ENCODE measurements at places on chromosomes 12 and 14.

DNA sequence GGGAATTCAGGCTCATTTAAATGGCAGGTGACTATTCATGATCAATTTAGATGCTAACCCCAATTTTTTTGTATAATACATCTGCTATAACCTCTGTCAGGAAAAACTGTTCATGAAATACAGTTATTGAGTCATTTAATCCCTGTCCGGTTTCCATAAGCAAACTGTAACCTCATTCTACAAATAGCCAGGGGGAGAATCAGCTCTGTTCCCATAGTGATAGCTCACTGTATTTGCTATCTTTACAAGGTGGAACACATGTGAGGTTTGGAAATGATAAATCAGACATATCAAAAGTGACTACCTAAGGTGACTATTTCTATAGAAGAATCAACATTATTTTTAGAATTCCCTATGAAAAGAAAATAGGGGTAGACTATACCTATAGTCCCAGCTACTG lies 38.6 kb upstream of the VPS33A start:
- H3K4me1 ChIP-seq = no peaks in the 10 kb centered on the region
- H3K36me3 ChIP-seq = peaks cover 34% of the 10 kb centered on the region
- no peak for DNase-seq
- H3K27ac ChIP-seq = no peak overlapping the region

DNA sequence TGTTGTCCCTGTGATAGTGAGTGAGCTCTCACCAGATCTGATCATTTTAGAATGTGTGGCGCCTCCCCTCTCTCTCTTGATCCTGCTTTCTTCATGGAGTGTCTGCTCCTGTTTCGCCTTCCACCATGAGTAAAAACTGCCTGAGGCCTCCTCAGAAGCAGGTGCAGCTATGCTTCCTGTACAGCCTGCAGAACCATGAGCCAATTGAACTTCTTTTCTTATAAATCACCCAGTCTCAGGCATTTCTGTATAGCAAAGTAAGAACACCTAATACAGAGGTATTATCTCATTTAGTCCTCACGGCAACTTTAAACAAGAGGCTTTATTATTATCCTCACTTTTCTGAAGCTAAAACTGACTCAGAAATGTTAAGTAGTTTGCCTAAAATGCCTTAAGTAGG lies 81.3 kb upstream of the BTG1 start:
- no peaks in the 10 kb centered on the region for H3K4me1 ChIP-seq
- H3K27me3 ChIP-seq = no peaks in the 10 kb centered on the region
- no peak overlapping the region for H3K4me3 ChIP-seq

GRCh38 chr12:14810953-14811483 lies 3.0 kb downstream of the SMCO3 start:
- no peaks in the 10 kb centered on the region for H3K4me1 ChIP-seq
- H3K4me3 ChIP-seq = no peak overlapping the region
- H3K27ac ChIP-seq = no peak overlapping the region
- no peak for DNase-seq

DNA sequence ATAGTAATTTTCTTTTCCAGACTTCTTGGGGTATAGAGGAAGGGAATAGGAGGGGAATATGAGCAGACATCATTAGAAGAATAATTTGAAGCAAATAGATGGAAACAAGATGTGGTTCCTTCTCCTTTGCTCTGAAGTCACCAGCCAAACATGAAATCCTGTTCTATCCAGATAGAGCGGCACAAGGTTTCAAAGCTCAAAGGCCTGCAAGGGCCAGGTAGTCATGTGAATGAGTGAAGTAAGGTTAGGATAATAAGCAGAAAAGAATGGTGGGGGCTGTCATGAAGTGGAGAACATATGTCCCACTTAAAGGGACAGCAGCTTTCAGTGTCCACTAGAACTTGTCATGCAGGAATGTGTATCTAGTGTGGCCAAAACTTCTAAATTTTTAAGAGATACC lies 2.5 kb upstream of the IKZF4 start:
- peaks cover 13% of the 10 kb centered on the region for H3K4me1 ChIP-seq
- no peak for DNase-seq
- no peaks in the 10 kb centered on the region for H3K36me3 ChIP-seq
- no peaks in the 10 kb centered on the region for H3K27me3 ChIP-seq
- H3K4me3 ChIP-seq = no peak overlapping the region

- DNase-seq = peak; percentile 89
- no peaks in the 10 kb centered on the region for H3K27me3 ChIP-seq
- no peak overlapping the region for H3K27ac ChIP-seq
- no peaks in the 10 kb centered on the region for H3K36me3 ChIP-seq
- no peaks in the 10 kb centered on the region for H3K4me1 ChIP-seq
- no peak overlapping the region for H3K4me3 ChIP-seq
Observed at GRCh38 chr14:106417224-106418049, 891.1 kb downstream of the TMEM121 start.

GRCh38 chr12:68611094-68611805 lies 551 bp downstream of the RAP1B start:
- peak overlapping the region; percentile 92 for H3K27ac ChIP-seq
- no peaks in the 10 kb centered on the region for H3K27me3 ChIP-seq
- H3K36me3 ChIP-seq = peaks cover 2% of the 10 kb centered on the region
- H3K4me3 ChIP-seq = peak overlapping the region; percentile 97

GRCh38 chr12:21499765-21500164 lies 1.7 kb downstream of the RECQL start:
- H3K27me3 ChIP-seq = no peaks in the 10 kb centered on the region
- no peak for DNase-seq
- peaks cover 42% of the 10 kb centered on the region for H3K36me3 ChIP-seq
- no peak overlapping the region for H3K4me3 ChIP-seq
- peaks cover 22% of the 10 kb centered on the region for H3K4me1 ChIP-seq

- DNase-seq = peak; percentile 42
- H3K4me1 ChIP-seq = peaks cover 16% of the 10 kb centered on the region
- H3K36me3 ChIP-seq = no peaks in the 10 kb centered on the region
- H3K27me3 ChIP-seq = peaks cover 5% of the 10 kb centered on the region
- H3K27ac ChIP-seq = peak within 1 kb of the TSS; percentile 66
- peak within 1 kb of the TSS; percentile 90 for H3K4me3 ChIP-seq
Observed at GRCh38 chr14:61281186-61281947, at the start of gene TMEM30B. Gene TMEM30B, minus strand, starts transcription at chr14:61281338. Its CDS starts 191 bp downstream, at chr14:61281147.

- no peak overlapping the region for H3K4me3 ChIP-seq
- H3K27me3 ChIP-seq = no peaks in the 10 kb centered on the region
- no peaks in the 10 kb centered on the region for H3K4me1 ChIP-seq
- no peaks in the 10 kb centered on the region for H3K36me3 ChIP-seq
Observed at GRCh38 chr12:25985316-25986175, 27.1 kb downstream of the RASSF8 start.

GRCh38 chr12:52487211-52487610 lies 5.8 kb downstream of the KRT6A start:
- H3K27ac ChIP-seq = no peak overlapping the region
- H3K36me3 ChIP-seq = no peaks in the 10 kb centered on the region
- DNase-seq = no peak
- no peaks in the 10 kb centered on the region for H3K4me1 ChIP-seq

DNA sequence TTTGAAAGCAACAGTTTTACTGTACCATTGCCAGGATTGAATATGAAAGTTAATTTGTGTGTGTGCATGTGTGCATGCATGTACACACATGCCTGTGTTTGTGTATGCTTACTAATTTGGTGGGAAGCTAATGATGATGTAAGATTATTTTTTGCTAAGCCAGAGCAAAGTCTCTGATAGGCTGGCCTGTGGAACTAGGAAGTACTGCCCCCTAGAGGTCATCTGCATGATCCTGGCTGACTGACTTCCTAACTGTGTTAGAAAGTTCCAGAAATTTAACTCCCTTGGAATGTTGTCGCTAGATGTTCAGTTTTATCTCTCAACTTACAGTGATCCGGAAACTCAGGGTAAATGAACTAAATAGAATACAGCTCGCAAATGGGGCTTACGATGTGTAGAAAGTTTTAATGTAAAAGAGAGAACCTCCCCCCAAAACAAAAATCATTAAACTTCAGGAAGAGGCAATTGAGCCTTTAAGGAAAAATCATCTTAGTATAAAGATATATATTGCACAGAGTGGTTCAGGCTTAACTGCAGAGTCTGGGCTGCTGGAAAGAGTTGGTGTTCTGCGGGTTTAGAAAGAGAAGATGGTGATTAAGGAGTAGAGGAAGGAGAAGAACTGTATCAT lies 34.3 kb upstream of the SLC38A1 start:
- no peak overlapping the region for H3K4me3 ChIP-seq
- H3K27me3 ChIP-seq = no peaks in the 10 kb centered on the region
- H3K36me3 ChIP-seq = no peaks in the 10 kb centered on the region
- H3K4me1 ChIP-seq = no peaks in the 10 kb centered on the region
- H3K27ac ChIP-seq = no peak overlapping the region

DNA sequence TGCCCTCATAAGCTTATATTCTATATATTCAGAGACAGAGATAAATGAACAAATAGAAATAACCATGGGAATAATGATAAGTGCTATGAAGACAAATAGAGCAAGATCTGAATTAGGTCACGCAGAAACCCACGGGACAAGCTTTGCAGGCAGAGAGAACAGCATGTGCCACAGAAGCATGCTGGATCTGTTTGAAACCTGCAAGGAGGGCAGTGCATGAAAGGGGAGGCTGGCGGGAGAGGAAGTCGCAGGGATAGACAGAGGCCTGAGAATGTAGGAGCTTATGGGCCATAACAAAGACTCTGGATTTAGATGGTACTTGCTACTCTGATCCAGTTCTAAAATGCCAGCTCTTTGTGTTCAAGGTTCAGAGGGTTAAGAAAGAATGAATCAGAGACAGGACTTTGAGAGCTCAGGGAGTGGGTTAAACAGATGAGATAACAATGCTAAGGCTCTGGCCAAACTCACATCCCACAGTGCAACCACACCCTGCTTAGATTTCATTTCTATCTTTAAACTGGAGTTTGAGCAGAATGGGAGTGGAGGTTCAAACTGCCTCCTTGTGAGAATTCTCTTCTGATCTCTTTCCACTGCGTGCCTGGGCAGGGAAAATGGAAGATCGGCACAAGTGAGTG lies 49.2 kb upstream of the PPP1R12A start:
- H3K27ac ChIP-seq = no peak overlapping the region
- no peaks in the 10 kb centered on the region for H3K27me3 ChIP-seq
- no peak overlapping the region for H3K4me3 ChIP-seq
- H3K36me3 ChIP-seq = no peaks in the 10 kb centered on the region

- H3K36me3 ChIP-seq = no peaks in the 10 kb centered on the region
- H3K27ac ChIP-seq = no peak overlapping the region
- DNase-seq = no peak
- no peaks in the 10 kb centered on the region for H3K4me1 ChIP-seq
Observed at GRCh38 chr12:120614848-120615247, 25.6 kb upstream of the CABP1 start.

- H3K4me3 ChIP-seq = peak overlapping the region; percentile 78
- peaks cover 33% of the 10 kb centered on the region for H3K4me1 ChIP-seq
- H3K27me3 ChIP-seq = no peaks in the 10 kb centered on the region
- DNase-seq = no peak
Observed at GRCh38 chr12:108515916-108516315, 839 bp downstream of the FICD start.

DNA sequence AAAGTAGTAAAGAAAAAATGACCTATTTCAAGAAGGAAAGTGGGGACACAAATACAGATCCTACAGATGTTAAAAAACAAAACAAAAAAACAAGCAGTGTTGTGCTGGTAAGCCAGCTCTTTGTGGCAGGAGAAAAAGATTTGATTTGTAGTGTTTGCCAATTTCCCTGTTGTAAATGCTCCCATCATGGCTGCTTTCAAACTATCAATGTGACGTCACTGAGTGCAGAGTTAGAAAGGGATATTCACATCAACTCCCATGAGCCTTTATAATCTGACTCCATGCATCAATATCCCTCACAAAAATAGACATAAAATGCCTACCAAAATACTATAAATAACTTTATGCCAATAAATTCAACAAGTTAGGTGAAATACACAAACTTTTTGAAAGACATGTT lies 32.2 kb upstream of the BCL11B start:
- peaks cover 2% of the 10 kb centered on the region for H3K27me3 ChIP-seq
- H3K36me3 ChIP-seq = no peaks in the 10 kb centered on the region

DNA sequence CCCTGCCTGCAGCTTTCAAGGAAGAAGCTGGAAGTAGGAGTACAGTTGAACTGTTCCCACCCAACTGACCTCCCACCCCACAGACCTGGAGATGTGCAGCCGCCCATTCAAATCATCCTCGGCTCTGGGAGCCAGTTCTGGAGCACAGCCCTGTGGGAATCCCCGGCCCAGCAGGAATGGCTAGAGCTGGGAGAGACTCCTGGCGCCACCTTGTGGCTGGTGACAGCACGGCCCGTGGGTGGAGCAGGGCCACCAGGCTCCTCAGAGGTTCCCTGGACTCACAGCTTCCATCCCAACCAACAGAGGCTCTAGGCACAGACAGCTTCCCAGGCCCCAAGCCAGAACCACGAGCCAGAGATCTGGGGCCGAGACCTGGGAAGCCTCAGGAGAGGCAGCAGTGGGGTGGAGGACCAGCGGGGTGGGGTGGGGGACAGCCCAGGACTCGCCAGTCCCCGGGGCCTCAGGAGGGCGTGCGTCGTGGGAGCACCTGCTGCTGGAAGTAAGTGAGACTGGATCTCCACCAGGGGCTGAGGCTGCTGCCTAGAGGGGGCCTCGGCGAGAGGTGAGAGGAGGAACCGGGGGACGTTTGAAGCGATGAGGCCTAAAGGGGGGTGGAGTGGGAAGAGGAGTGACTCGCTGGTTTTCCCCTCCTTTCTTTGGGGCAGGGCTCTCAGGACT lies 43.4 kb downstream of the RNF34 start:
- no peaks in the 10 kb centered on the region for H3K27me3 ChIP-seq
- no peak overlapping the region for H3K4me3 ChIP-seq
- H3K36me3 ChIP-seq = peaks cover 31% of the 10 kb centered on the region
- no peaks in the 10 kb centered on the region for H3K4me1 ChIP-seq
- no peak overlapping the region for H3K27ac ChIP-seq
- DNase-seq = peak; percentile 67

DNA sequence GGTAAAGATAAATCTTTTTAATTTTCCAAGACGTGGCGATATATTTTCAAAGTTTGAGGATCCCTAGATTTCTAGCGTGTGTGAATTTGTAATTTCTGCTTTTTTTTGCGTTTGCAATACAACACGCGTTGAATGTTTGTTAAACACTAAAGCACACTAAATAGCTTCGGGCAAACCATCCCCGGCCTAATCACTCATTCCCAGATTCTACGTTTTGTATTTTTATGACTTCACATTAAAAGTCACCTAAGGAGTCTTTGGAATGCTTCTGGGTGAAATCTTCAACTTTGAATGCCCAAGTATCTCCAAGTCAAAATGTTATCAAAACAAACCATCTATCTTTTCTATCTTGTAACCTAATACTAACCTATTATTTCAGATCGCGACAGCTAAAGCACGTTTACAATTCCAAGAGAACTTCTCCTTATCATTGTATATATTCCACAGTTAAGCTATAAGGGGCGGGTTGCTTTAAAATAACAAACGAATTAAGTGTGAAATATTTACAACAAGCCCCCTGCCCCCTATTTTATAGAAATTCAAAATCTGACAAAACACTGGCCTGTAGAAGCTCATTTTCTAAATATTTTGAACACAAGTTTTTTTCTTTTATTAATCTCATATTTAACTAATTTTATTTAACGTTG lies 1.1 kb downstream of the ALX1 start:
- DNase-seq = no peak
- H3K27ac ChIP-seq = no peak overlapping the region
- no peak overlapping the region for H3K4me3 ChIP-seq
- no peaks in the 10 kb centered on the region for H3K4me1 ChIP-seq

All from T-cell (primary cell).